ENCODE measurements at places on chromosomes 4 and X.

DNA sequence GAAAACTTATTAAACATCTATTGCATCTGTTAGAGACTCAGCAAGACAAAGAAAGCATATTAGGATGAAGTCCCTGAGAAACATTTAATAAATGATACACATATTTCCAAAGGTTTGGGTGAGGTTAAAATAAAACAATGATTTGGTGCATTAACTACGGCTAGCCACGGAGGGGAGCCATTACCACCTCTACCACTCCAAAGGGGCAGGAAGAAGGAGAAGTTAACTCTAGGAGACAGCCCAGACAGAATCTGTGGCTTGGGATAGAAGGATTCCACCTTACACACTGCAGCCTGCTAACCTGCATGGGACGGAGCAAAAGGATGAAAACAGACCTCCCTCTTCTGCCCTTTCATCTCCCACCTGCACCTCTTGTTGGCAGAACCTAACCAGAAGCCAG lies 189.1 kb upstream of the C1QTNF7 start:
- DNase-seq, result peak; percentile 23

GRCh38 chrX:153876112-153876491 lies 9.9 kb downstream of the L1CAM start:
- DNase-seq, result no peak

- no peak for DNase-seq
Observed at GRCh38 chr4:168361365-168362024, 42.9 kb upstream of the DDX60 start.

- DNase-seq, result no peak
Observed at GRCh38 chrX:143437439-143437838, 79.8 kb downstream of the SPANXN3 start.

Measured in activated CD4-positive, alpha-beta T cell treated with anti-CD3 and anti-CD28 coated beads, Interleukin-2, amount 10 ng/mL, durations not matched to agents 7 days and 5 days (primary cell).